ENCODE measurements at places on chromosomes 5 and 9.

- DNase-seq, result no peak
These were observed 376.9 kb downstream of the DTWD2 start for GRCh38 chr5:118611332-118611945.

- no peak for DNase-seq
These were observed 93.4 kb downstream of the RXRA start for GRCh38 chr9:134419684-134420076.

GRCh38 chr5:91072881-91073280 is 310.2 kb downstream of the ARRDC3 start:
- DNase-seq, result no peak

DNA sequence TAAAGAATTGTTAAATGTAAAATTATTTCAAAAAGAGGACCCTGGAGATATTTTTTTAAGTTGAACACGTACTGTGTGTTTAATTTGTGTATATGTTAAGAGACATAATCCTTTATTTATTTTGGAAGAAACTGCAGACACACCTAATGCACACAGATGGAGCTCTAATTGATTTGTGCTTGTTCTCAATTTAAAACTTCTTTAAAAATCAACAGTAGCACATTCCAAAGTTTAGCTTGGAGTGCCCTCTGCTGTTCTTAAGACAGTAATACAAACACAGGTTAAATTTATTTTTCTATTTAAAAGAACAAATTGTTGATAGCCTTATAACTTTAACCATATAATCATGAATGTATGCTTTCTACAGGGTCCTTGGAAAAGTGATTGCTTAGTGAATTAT is 277.6 kb upstream of the ADAMTS16 start:
- no peak for DNase-seq

- no peak for DNase-seq
These were observed 19.0 kb downstream of the RICTOR start for GRCh38 chr5:39055027-39055767.

DNA sequence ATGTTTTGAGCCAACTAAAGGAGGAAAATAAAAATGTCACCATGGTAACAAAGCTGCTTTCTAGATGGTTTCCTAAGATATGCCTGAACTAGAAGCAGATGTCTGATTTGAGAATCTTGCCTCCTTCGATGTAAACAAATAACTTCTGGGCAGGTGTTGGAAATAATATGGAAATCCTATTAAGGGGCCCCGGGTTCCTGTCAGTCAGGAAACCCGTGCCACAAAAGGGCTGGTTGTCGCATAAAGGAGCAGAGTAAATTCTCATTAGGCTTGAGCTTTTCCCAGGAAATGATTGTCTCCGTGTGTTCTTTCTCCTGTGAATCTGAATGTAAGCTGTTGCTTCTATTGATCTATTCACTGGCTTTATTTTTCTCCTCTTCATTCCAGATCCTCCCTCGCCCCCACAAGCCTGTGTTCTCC is 90.8 kb downstream of the TLE4 start:
- no peak for DNase-seq

- DNase-seq, result no peak
These were observed 2.8 kb downstream of the CCDC152 start for GRCh38 chr5:42759456-42759855.

DNA sequence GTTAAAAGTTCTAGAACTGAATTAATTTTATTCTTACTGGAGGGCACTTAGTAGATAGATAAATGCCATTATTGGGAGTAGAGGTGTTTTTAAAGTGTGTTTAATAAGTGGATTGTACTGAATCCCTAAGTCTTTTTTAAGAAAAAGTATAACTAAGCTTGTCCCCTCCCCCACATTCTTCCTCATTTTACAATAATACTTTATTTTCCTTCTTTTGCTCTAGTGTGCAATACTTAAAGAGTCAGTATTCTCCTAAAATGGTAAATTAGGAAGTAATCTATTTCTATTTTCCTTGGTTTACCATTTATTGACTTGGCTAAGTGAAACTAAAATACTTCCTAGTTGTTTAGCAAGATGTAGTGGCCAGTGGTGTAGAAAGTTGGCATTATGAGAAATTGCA is 11.6 kb downstream of the UBLCP1 start:
- no peak for DNase-seq

DNA sequence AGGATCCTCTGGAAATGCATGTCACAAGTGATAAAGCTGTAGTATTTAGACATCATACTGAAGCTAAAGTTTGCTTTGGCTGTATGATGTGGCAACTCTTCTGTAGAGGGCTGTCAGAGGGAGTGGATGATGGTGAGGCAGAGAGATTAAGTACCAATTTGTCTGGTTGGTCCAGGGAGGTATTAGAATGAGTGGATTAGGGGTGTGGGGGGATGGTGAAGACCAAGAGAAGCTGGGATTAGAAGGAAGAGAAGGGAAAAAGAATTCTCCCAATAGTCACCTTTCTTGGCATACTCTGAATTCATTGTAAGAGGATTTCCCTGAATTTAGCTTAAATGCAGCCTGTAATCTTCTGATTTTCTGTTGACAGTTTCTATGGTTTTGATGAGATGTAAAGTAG is 3.6 kb downstream of the PCDHAC2 start:
- DNase-seq, result no peak

DNA sequence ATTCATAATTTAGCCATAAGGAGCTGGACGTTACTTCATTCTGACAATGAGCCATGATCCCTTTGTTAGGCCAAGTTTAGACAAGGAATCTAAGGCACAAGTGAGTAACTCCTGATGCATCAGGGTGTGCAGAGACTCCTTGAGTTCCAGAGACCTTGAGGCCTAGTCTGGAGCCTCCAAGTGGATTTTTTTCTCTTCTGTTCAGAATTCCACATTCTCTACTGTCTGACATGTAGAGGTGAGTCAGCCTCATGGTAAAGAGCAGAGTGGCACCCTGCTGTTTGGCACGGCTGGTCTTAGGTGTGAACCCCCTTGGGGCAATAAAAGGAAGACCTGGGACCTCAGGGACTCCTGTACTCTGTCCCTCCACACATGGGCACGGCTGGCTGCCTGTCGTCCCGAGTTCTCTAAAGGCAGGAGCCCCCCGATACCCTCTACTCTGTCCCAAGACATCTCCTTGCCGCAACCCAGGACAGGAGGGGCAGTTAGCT is 22.0 kb upstream of the TGFBI start:
- no peak for DNase-seq

- DNase-seq, result no peak
These were observed 198.9 kb upstream of the SGCD start for GRCh38 chr5:156128026-156128425.

DNA sequence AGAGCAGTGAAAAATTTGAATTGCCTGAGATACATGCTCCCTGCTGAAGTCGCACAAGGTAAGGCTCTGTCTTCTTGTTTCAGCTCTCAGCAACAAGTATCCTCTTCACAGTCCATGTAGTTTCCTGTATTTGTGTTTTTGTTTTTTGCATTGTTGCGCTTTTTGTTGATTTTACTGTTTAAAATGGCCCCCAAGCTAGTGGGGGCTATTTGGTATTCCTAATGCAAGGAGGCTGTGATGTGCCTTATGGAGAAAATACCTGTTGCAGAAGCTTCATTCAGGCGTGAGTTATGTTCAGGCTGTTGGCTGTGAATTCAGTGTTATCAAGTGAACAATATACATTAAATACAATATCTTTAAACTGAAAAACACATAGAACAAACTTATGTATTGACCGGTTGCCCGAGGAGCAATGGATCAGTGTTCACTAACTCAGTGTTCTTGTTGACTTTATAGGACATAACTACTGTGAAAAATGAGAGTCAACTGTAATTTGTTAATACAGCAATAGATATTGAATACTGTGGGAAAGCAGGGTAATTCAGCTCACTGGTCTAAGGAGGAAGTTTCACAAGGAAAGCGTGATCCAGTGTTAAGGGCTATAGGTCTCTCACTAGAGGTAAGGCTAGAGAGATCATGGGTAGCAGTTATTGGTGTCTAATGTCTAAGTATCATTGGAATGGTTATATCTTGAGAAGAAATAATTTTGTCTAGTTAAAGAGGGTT is 150.5 kb downstream of the GCNT1 start:
- DNase-seq, result no peak

DNA sequence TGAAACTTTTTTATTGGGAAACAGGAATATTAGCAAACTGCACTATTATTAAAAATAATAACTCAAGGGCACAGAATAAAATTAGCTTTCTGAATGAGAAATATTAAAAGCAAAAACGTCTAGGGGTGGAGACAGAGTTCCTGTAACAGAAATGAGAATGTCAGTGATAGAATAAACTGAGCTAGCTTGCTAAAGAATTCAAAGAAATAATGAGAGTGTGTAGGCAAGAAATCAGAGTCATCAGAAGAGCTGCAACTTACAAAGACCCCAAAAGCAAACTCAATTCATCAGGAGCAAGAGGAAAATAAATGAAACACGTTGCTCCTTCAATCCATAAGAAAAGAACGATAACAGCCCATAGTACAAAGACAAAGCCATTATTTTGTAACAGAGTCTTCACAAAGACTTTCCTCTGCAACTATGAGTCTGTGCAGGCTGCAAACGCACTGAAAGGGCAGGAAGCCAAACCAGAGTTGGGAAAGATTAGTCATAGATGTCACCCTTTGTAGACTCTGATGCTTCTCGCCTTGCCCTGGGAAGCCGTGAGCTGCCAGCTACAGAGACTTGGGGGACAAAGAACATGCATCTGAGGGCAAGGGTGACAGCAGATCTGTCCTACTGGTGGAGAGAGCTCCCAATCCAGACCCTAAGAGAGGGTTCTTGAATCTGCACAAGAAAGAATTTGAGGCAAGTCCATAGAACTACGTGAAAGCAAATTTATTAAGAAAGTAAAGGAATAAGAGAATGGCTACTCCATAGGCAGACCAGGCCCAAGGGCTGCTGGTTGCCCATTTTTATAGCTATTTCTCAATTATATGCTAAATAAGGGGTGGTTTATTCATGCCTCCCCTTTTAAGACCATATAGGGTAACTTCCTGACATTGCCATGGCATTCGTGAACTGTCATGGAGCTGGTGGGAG is 40.8 kb downstream of the SHC3 start:
- DNase-seq, result no peak

GRCh38 chr5:106397700-106398099 is 1273.0 kb downstream of the EFNA5 start:
- no peak for DNase-seq

- DNase-seq, result no peak
These were observed 4.2 kb upstream of the HAVCR2 start for GRCh38 chr5:157113002-157113401.

GRCh38 chr9:136107155-136107952 is 11.3 kb downstream of the TMEM250 start:
- peak; percentile 20 for DNase-seq
